ENCODE measurements at places on chromosomes 7 and 10.

DNA sequence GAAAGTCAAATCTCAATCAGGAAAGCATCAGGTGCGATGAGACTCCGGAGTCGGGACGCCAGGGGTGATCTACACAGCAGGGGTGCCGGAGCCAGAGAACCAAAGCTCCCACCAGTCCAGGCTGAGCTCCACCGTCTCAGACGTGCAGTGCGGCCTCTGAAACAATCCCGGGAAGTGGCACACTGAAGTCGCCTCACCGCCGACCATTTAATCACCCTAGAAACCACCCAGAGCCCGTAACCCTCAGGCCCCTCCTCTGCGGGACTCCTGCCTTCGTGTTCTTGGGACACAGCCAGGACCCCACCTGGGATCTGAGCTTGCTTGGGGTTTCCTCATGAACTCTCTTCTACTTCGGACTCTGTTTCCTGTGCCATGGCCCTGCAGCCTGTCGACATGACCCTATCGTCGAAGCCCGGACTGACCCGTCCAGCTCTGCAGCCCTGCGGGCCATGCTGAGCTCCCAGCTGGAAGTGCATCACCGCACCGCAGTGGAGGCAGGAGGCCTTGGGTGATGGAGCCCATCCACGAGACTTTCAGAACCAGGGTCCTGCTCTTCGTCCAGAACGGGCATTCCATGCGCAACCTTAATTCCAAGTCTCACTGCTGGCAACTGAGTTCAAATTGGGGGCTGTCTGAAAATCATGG is 266.4 kb downstream of the PTPRN2 start:
- no peak for DNase-seq

DNA sequence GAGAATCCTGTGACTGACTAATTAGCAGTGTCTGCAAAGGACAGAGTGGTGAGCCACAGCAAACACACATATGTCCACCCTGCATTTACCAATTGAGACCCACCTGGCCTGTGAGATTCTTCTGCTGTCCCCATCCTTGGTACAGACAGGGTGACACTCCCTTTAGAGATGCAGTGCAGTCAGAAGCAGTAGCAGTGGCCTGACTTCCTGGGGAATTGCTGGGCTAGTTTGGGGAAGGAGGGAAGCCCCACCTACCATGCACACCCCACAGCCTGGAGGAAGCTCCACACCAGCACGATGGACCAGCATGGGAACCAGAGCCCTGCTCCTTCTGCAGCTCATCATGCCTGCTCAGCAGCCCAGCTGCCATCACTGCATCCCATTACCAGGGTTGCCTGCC is 924.9 kb upstream of the ZNF722 start:
- DNase-seq = no peak

DNA sequence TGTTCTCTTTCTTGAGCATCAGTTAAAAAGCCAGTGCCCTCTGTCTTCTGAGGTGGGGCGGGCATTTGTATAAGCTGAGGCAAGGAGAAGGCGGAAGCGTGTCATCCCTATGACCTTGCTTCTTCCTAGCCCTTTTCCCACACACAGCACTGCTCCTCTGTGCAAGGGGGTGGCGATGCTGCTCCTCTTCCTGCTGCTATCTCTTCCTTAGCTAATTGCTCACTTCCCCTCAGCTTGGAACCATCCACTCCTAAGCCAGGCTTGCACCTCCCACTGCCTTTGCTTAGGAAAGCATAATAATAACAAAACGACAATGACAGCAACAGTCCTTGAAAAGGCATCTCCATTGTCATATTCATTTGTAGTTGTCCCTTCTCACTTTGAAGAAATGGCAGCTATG is 366.9 kb downstream of the PHTF2 start:
- DNase-seq = no peak

GRCh38 chr7:155793720-155794119 is 18.5 kb downstream of the SHH start:
- DNase-seq = no peak

- no peak for DNase-seq
These were observed 127.6 kb downstream of the CCNY start for GRCh38 chr10:35463878-35464277.

- DNase-seq = no peak
These were observed 57.0 kb upstream of the EFCAB10 start for GRCh38 chr7:105638334-105638733.

GRCh38 chr10:75043256-75044131 is 68.0 kb upstream of the SAMD8 start:
- no peak for DNase-seq

All from activated CD4-positive, alpha-beta T cell treated with anti-CD3 and anti-CD28 coated beads for 4 hours (primary cell).